ENCODE measurements at places on chromosomes 7 and 10.

GRCh38 chr10:110556969-110557601, 10.4 kb upstream of the SMC3 start:
- peak; percentile 58 for DNase-seq

- no peak for DNase-seq
Observed at GRCh38 chr10:3764626-3765112, 20.3 kb downstream of the KLF6 start.

- DNase-seq, result no peak
Observed at GRCh38 chr10:97928897-97929296, 79.3 kb downstream of the GOLGA7B start.

- peak; percentile 60 for DNase-seq
Observed at GRCh38 chr10:27600930-27601329, 96.8 kb downstream of the RAB18 start.

GRCh38 chr7:71131256-71132126, 453 bp upstream of the GALNT17 start:
- no peak for DNase-seq

- no peak for DNase-seq
Observed at GRCh38 chr10:48485711-48486110, 119.2 kb downstream of the ARHGAP22 start.

DNA sequence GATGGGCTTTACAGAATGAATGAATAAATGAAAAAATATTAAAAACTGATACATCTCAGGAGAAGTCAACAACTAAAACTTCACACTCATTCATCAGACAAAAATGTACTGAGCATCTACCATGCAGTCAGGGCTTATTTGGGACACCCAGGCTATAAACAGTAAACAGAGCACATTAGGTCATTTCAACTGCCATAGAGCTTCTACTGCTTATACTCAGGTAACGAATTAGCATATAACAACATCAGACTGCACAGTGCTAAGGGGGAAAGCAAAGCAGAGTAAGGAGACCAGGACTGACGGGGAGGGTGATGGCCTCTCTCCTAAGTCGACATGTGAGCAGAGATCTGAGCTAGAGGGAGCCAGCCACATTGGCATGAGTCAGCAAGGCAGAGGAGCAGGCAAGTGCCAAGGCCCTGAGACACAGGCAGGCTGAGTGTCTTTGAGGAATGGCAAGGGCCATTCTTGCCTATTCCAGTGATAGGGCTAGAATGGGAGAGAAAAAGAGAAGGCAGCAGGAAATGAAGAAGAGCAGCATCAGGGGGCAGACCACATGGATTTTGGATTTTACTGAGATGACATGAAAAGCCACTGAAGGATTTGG, 528.9 kb downstream of the PARD3 start:
- no peak for DNase-seq

- DNase-seq, result no peak
Observed at GRCh38 chr10:22736134-22736533, 21.8 kb upstream of the PIP4K2A start.

- DNase-seq, result no peak
Observed at GRCh38 chr7:42272793-42273665, 36.0 kb upstream of the GLI3 start.

- DNase-seq, result no peak
Observed at GRCh38 chr7:138125119-138125518, 48.9 kb downstream of the AKR1D1 start.

DNA sequence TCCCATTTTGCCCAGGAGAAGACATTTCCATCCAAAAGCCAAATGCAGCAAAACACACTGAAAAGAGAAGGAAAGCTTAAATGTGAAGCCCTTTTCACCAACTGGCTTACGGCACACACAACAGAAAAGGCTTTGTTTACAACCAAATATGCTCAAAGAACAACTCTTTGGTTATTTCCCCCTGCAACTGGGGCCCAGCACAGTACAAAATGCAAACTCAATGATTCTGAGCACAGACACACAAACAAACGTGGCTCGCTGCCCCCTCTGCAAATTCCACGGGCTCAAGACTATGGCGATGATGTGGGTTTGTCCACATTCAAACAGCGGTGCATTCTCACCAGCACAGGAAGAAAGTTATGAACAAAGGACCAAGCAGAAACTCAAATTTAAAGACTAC, 5.3 kb downstream of the CPXM2 start:
- no peak for DNase-seq

- DNase-seq, result peak; percentile 61
Observed at GRCh38 chr7:151251328-151251688, 2.8 kb upstream of the SMARCD3 start.

GRCh38 chr7:87310790-87311419, 34.6 kb upstream of the CROT start:
- DNase-seq, result no peak

- DNase-seq, result peak; percentile 32
Observed at GRCh38 chr10:70903262-70903921, 15.0 kb upstream of the PCBD1 start.

DNA sequence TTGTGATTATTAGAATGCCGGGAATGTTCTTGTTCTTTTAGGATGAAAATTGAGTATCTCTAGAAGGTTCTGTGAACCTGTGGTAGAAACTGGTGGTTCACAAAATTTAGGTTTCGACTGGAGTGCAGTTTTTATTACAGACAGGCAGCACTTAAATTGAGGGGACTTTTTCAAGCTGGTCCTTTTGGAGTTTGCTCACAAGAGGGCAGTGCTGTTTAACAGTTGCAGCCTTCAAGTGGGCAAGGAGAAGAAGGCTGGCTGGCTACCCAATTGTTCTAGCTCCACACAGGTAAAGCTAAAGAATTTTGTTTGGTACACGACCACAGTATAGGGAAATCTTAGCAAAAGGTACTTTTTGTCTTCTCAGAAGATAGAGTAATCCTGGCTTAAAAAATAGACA, 233.6 kb downstream of the SNX13 start:
- DNase-seq, result peak; percentile 42

DNA sequence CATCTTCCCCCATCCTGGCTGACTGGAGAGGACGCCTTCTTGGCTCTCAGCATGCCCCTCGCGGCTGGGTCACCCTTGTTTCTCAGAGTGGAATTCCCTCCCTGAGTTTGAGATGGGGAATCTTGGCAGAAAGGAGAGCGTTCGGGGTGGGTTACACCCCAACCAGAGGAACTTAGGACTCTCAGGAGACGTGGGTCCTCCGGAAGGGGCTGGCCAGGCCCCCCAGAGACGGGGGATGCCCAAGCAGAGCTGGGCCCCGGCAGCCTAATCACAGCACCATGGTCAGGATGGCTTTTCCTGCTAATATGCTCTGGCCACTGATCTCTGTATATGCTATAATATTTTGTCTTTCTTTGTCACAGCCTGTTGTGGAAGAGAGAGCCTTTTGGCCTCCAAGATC, 214.3 kb downstream of the WDR37 start:
- DNase-seq, result no peak
